ENCODE measurements at places on chromosomes 4 and X.
A peak's percentile ranks its signal among the peaks of the same experiment; 100 is the strongest.

- peak; percentile 2 for DNase-seq
These were observed 8.9 kb downstream of the KDR start for GRCh38 chr4:55116450-55116849.

GRCh38 chrX:153583433-153583832 is 15.5 kb downstream of the CCNQ start:
- DNase-seq: no peak

DNA sequence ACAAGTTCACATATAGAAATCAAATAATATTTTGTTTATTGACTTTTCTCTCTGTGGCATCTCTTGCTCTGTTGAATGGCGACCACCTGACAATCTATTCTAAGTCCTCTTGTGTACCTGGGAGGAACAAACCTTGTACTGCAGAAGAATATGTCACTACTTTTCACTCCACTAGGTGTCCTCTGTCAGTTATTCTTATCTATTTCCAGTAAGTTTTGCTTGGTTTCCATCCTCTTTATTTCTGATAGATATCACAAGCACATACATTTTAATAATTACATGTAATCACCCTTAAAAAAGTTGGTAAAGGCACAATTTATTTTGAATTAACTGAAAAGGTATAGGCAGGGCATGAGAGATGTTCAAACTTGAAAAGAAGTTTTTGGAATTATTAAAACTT is 238.4 kb downstream of the SNCA start:
- DNase-seq: no peak

GRCh38 chr4:114384629-114385028 is 214.0 kb upstream of the UGT8 start:
- peak; percentile 53 for DNase-seq

- DNase-seq: no peak
These were observed 101.3 kb downstream of the RRAGB start for GRCh38 chrX:55818673-55819375.

Measured in EL (cell line).